ENCODE measurements at places on chromosomes 5 and 9.

DNA sequence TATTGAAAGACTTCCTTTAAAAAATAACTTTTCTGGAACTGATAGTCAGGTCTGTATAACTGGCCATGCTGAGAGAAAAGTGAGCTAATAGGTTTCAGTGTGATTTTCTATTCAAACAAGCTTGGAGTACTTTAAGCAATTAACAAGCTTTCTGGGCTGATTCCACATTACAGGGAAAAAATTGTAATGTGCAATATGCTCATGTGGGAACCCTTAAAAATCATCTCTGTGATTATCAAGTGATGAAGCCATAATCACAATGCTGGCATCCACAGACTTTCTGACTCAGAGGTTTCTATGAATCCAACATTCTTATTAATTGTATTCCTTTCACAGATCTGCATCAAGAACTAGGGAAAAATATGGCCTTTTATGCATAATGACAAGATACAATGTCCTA lies 212.2 kb upstream of the ACO1 start:
- no peak for DNase-seq

GRCh38 chr9:5609226-5609596 lies 19.7 kb upstream of the RIC1 start:
- DNase-seq = no peak

GRCh38 chr9:6686396-6686795 lies 40.9 kb upstream of the GLDC start:
- peak; percentile 36 for DNase-seq

GRCh38 chr5:168881427-168882149 lies 302.4 kb upstream of the PANK3 start:
- DNase-seq = no peak

DNA sequence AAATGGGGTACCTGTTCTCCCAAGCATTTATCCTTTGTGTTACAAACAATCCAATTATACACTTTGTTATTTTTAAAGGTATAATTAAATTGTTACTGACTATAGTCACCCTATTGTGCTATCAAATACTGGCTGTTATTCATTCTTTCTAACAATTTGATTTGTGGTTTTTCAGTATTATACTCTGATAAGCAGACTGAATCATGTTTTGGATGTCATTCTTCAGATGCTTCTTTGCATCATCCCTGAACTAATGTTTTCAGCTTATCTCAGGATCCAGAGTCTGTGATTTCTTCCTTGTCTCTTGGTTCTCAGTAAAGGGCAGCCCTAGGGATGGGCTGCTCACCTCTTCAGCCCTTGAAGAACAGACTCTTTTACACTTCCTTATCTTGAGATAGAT lies 177.8 kb upstream of the SGCD start:
- peak; percentile 56 for DNase-seq

- DNase-seq = no peak
Observed at GRCh38 chr9:68507806-68508145, 32.9 kb downstream of the TMEM252 start.

DNA sequence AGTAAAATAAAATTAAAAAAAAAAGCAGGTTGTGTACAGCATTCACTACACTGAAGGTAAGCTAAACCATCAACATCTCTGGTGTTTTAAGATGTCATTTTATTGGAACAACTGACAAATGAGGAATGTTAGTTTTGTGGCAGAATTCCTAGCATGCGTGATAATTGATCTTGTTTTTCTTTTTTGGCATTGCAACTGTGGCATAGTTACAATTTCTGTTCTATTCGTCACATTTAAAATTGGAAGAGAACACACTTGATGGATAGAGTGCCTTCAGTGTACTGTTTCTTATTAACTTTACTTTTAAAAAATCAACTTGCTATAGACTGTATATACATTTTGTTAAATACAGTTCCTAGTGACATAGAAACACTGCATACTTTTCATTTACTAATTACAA lies 43.6 kb upstream of the TNFSF15 start:
- DNase-seq = peak; percentile 80

- DNase-seq = no peak
Observed at GRCh38 chr9:133188843-133189180, 20.2 kb downstream of the OBP2B start.

DNA sequence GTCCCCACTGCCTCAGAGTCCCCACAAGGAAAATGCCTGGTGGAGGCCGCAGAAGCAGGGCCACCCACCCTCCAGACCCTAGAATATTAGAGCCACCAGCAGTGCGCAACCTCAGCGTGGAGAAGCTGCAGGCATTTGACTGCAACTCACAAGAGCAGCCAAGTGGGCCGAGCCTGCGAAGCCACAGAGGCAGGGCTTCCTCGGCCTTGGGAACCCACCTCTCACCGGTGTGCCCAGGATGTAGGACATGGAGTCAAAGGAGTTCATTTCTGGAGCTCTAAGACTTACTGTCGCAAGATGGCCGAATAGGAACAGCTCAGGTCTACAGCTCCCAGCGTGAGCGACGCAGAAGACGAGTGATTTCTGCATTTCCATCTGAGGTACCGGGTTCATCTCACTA lies 397.9 kb upstream of the PIK3R1 start:
- no peak for DNase-seq

GRCh38 chr9:125495172-125496119 lies 211.6 kb downstream of the MAPKAP1 start:
- DNase-seq = no peak

DNA sequence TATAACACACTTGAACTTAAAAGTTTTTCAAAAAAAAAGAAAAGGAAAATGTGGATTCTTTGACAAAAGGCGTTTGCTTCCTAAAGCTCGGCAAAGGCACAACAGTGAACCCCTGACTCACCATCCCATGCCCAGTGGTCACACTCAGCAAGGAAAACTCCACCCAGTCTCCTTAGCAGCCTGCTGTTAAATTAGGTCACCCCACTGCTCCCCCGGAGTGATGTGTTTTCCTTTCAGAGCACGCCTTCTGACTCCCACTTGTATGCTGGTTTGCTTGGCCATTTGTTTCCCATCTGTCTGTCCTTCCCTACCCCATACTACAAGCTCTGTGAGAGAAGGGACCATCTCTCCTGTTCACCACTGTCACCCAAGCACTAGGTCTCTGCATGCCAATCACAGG lies 23.8 kb downstream of the RETREG1 start:
- DNase-seq = peak; percentile 33

DNA sequence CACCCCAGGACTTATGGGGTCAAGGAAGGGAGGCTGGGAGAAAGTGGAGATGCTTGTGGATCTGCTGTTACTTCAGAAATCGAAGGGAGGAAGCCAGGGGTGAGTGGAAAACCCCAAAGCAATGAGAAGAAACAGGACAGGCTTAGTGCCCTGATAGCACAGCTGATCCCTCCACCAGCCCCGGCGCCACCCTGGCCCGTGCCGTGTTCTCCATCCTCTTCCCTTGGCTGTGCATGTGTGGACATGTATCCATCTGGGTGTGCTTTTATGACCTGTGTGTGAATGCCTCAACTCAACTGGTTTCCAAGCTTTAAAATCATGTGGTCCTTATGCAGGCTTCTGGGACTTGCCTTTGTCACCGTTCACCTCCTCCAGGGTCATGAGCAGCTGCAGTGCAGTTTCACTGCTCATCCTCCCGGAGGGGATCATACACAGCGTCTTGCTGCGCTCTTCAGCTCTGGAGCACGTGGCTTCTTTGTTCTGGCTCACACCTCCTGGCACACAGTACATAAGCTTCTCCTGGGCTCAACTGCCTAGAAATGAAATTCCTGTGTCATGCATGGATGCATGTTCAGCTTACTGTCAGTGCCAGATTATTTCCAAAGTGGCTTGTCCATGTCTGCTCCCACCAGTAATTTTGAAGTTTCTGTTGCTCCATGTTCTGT lies 58.2 kb downstream of the IPPK start:
- DNase-seq = no peak

- DNase-seq = no peak
Observed at GRCh38 chr5:18992264-18992663, 995.7 kb downstream of the CDH18 start.

DNA sequence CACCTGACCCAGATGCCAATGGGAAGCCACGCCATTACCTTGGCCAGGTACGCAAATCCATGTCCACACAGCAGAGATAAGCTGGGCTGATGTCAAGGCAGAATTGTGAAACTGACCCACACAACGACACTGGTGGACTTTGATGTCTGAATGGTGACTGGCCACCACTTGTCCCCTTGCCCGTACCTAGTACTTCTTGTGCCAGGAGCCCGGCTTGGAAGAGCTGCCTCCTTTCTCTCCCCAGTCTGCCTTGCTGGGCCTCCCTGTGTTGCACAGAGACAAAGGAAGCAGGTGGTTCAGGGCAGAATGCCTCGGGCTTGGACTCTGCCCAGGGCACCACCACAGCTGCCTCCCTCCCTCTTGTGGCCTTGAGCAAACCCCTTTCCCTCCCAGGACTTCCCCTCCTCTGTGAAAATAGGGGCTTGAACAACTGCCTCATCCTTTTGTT lies 23.3 kb downstream of the PTGES2 start:
- no peak for DNase-seq

DNA sequence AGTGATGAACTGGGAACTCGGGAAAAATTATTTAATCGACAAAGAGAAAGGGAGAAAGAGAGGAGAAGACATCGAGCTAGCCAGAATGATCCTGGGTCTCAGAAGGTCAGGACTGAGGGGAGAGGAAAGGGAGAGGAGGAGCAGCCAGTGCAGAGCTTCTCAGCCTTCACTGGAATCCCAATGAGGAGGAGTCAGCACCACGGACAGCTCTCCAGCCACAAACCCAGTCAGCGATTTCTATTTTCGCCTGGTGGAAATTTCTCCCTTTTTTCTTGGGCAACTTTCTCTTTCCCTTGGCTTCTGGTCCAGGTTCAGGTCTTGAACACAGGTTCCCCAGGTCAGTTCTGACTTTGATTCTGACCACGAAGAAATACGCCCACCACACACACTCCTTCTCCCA lies 1.6 kb upstream of the BRINP1 start:
- DNase-seq = peak; percentile 18

DNA sequence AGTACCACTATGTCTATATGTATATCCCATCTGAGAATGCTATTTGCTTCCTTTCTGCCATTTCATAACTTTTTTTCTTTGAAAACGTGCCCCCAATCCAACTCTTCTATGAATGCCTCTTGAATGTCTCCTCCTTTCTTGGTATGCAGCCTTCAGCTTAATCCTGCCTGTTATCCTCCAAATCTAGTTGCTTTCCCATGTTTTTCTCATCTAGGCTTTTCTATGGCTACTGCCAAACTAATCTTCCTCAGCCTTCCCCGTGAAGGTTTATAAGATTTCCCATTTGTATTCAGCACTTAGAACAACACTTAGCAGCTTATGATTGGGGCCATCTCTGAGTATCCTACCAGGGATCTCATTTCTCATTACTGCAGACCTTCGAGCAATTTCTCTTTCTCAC lies 2.5 kb downstream of the TGFBR1 start:
- no peak for DNase-seq

DNA sequence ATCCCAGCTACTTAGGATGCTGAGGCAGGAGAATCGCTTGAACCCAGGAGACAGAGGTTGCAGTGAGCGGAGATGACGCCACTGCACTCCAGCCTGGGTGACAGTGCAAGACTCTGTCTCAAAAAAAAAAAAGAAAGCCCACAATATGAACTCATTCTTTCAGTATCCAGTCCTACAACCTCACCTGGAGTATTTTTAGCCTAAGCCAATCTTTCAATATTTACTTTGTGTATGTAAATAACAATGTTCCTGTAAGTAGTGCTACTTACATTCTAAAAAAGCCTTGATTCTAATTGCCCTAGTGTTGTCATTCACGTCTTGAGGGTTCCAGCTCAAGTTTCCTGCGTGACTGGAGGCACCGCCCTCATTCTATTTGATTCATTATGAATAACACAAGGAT lies 62.0 kb downstream of the BHMT start:
- no peak for DNase-seq

GRCh38 chr5:172745406-172745805 lies 25.6 kb downstream of the DUSP1 start:
- DNase-seq = no peak

DNA sequence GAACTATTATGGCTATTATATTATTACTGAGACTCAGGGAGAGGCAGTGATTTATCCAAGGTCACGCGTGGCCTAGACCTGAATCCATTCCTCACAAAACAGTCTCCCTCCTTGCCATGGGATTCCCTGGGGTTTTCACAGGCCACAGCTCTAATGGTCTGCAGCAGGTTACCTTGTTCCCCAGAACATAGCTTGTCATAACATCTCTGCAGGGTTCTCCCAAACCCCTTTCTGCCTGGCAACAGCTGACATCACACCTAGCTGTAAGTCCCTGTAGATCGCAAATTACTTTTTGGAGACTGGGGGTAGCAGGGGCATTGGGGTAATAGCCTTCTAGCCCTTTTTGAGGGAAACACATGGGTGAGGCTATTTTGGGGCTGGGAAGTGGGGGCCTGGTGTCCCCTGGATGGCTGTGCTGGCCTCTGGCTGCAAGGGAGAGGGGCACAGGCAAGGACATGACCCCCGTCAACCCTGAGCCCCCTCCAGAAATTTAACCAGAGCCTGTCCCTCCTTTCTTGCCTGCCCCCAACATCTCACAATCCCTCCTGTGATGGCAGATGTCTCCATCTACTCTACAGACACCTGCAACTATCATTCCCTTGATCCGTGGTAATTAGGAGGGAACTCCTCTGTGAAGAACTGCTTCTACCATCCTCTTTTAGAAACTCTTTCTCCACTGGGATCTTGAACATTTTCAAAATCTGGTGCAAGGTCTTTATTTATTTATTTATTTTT lies 1.3 kb downstream of the CD74 start:
- no peak for DNase-seq

DNA sequence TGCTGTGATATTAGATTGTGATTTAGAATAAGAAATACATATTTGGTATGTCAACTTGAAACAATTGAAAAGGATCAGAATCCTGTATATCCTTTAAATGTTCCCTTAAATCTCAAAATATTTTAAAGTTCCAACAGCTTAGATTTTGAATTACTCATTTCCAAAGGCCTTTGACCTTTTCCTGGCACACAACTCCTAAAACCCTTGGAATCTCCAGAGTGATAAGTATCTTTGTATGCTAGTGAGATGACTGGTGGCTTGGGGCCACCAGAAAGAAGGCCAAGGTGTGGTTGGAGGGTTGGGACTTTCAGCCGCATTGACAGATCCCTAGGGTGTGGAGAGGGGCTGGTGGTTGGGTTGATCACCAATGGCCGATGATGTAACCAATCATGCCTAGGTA lies 104.7 kb downstream of the YIPF5 start:
- DNase-seq = no peak

GRCh38 chr9:87564111-87564510 lies 66.4 kb downstream of the DAPK1 start:
- no peak for DNase-seq

DNA sequence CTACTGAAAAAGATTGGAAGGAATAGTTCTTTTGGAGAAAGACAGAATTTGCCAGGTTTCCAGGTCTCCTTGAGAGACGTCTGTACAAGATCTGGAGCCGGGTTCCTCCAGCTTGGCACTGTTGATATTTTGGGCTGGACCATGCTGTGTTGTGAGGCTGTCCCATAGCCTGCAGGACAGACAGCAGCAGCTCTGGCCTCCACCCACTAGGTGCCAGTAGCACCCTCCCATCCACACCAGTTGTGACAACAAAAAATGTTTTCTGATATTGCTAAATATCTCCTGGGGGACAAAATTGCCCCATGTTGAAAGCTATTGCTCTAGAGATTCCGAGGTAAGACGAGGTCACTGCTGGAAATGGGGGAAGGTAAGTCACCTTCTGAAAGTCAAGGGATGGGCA lies 287.7 kb upstream of the DAP start:
- DNase-seq = no peak

Measured in fibroblast of upper back skin (primary cell).